Posterior vena cava (tissue), 2 donors: ENCODE measurements at places on chromosomes 1 and 21. TPM values are rescaled to one million over a fixed set of nuclear protein-coding genes. Genes with fewer than 3 reads are reported as not detected.

The AGTRAP gene
- 35.1 TPM for total RNA-seq

The ASAP3 gene
- total RNA-seq, result 37.8 TPM

The SAMD13 gene
- 0.51 TPM for total RNA-seq

The AMY1C gene
- total RNA-seq, result not detected

The CCSAP gene
- total RNA-seq, result 5.0 TPM

The NMNAT2 gene
- total RNA-seq, result 0.60 TPM

The S100A9 gene
- 158 TPM for total RNA-seq

The TTC13 gene
- total RNA-seq, result 13.7 TPM
